ENCODE measurements at places on chromosomes 2 and 18.

DNA sequence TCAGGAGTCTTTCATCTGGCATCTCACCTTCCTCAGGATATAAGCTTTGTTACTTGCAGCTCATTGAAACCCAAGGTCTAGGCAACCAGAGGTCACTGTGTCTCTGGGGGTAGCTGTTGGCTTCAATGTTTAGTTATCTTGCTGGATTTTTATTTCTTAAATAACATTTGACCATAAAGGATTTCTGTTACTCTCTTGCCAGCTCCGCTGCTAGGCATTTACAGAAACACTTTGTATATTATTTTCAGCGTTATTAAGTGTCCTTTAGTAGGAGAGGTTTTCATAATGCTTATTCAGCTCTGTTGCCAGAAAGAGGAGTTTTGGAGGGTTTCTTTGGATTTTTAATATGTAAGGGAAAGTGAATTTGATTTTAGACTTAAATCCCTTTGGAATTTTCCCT is 61.4 kb downstream of the QPCT start:
- no peak overlapping the region for H3K4me3 ChIP-seq
- DNase-seq = no peak
- H3K36me3 ChIP-seq = no peaks in the 10 kb centered on the region
- H3K27me3 ChIP-seq = no peaks in the 10 kb centered on the region

DNA sequence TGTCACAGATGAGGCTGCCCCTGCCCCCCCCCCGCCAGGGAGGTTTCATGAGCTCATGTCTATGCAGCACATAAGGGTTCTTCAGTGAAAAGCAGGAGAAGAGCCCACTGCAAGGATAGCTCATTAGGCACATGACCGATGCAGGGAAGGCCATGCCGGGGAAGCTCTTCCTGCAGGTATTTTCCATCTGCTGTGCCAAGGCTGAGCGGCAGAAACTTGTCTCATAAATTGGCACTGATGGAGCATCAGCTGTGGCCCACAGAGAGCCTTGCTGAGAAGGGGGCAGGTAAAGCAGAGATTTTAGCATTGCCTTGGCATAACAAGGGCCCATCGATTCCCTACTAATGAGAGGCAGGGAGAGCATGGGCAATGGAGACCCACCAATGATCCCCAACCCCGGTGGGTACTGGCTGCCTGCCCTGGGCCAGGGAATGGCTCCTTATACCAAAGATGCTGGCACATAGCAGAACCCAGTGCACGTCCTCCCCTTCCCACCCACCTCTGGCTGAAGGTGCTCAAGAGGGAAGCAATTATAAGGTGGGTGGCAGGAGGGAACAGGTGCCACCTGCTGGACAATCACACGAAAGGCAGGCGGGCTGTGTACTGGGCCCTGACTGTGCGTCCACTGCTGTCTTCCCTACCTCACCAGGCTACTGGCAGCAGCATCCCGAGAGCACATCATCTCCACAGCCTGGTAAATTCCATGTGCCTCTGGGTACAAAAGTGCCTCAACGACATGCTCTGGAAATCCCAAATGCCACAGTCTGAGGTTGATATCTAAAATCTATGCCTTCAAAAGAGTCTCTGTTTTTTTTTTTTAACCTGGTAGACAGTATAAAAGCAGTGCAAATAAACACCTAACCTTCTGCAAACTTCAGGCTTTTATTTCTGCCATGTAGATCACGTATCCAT is 41.4 kb downstream of the STEAP3 start:
- no peaks in the 10 kb centered on the region for H3K36me3 ChIP-seq
- no peak overlapping the region for H3K4me3 ChIP-seq
- H3K27me3 ChIP-seq = no peaks in the 10 kb centered on the region
- no peak for DNase-seq

- H3K4me3 ChIP-seq = no peak overlapping the region
- H3K4me1 ChIP-seq = no peaks in the 10 kb centered on the region
- no peaks in the 10 kb centered on the region for H3K27me3 ChIP-seq
- peak overlapping the region; percentile 0 for H3K27ac ChIP-seq
Measured at GRCh38 chr2:160363961-160364360, 129.6 kb downstream of the RBMS1 start.

DNA sequence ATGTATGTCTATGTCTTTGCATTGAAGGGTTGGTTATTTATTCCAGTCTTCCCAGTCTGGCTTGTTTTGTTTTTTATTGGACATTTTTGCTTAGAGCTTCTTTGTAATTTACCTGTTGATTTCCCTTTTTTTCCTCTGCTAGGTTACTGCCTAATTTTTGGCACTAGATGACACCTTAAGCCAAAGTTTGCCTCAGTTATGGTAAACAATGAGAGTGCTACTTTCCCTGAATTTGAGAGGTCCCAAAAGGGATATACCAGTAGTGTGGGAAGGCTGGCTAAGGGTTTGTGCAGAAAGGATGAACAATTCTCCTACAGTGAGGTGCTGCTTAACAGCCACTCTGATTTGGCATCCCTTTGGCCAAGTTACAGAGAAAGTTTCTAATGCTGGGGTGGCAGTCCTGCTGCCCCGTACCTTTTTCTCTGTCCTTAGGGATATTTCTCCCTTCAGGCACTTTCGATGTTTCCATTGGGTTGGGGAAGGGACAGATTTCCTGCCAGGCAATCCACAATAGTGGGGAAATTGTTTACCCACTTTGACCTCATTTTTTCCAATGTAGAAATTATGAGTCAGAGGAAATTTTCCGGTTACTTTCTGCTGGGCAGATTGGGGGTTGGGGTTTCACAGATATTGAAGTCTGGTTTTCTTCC is 354.9 kb downstream of the PTPRM start:
- H3K27ac ChIP-seq = no peak overlapping the region
- H3K4me3 ChIP-seq = no peak overlapping the region
- DNase-seq = no peak

DNA sequence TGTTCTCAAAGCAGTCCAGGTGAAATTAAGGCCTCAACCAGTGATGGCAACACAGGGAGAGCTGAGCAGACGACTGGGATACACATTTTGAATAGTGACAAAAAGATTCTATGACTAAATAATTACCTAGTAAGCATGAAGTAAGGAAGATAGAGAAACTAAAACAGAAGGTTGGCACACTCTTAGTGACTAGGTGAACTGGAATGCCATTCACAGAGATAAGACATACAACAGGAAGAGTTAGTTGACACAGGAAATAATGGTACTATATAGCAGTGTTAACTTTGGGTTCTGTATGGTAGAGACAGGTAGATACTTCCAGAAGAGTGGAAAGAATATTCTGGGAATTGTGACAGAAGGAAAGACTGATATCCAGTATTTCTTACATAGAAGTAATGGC is 181.8 kb upstream of the NT5C1B start:
- H3K27ac ChIP-seq = no peak overlapping the region
- DNase-seq = no peak
- H3K4me3 ChIP-seq = no peak overlapping the region
- H3K27me3 ChIP-seq = no peaks in the 10 kb centered on the region

DNA sequence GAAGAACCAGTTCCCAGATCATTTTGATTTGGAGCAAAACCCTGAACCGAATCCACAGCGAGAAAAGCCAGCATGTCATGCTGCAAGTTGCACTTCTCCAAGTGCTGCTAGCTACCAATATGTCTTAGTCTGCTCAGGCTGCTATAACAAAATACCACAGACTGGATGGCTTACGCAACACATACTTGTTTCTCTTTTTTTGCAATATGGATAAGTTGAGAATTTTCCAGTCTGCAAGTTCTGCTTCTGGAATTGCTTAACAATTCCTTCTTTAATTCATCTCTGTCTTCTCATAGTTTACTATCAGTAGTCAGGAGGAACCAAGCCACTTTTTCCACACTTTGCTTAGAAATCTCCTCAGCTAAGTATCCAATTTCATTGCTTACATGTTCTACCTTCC is 105.9 kb upstream of the RBBP8 start:
- DNase-seq = no peak
- no peak overlapping the region for H3K4me3 ChIP-seq
- H3K27me3 ChIP-seq = no peaks in the 10 kb centered on the region
- no peaks in the 10 kb centered on the region for H3K36me3 ChIP-seq

- H3K27ac ChIP-seq = no peak overlapping the region
- no peaks in the 10 kb centered on the region for H3K36me3 ChIP-seq
- H3K4me3 ChIP-seq = no peak overlapping the region
- H3K4me1 ChIP-seq = no peaks in the 10 kb centered on the region
- DNase-seq = no peak
- H3K27me3 ChIP-seq = no peaks in the 10 kb centered on the region
Measured at GRCh38 chr2:160174322-160174721, 25.8 kb downstream of the ITGB6 start.

DNA sequence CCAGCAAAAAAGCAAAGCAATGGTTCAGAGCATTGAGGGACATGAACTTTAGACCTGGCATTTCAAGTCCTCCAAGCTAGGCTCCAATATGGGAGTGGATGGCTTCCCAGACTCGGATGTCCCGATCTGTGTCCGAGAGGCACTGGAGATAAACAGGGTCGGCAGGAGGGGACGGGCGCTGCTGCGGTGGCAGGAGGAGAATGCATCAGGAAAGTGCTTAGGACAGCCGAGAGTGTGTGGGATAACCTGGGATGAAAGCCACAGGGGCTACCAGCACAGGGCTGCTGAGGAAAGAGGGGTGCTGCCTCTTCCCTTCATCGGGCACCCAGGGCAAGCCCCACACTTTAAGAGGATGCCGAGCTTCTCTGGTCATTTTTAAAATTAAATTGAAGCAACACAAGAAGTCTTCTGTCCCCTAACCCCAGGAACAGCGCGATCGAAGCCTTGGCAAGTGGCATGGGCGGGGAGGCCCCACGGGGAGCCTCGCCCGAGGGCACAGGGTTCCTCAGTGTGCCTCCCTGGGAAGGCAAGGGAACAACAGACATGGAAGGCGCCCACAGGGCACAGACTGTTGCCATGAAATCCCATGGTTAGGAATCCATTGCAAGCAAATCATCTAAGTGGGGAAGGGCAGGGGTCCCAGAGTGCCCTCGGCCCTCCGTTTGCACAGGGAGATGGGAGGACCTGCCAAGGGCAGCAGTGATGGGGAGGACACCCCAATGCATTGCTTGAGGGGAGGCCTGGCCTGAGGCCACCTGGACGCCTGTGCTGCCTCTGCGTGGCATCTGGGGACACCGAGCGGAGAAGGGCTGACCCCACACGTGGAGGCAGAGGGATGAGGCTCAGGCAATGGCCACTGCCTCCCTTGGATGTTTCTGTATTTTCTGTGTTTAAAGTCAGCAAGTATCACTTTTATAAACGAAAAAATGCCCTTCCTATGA is 78.5 kb upstream of the GPC1 start:
- H3K36me3 ChIP-seq = no peaks in the 10 kb centered on the region
- H3K4me3 ChIP-seq = no peak overlapping the region
- no peaks in the 10 kb centered on the region for H3K4me1 ChIP-seq
- H3K27me3 ChIP-seq = no peaks in the 10 kb centered on the region
- DNase-seq = no peak

DNA sequence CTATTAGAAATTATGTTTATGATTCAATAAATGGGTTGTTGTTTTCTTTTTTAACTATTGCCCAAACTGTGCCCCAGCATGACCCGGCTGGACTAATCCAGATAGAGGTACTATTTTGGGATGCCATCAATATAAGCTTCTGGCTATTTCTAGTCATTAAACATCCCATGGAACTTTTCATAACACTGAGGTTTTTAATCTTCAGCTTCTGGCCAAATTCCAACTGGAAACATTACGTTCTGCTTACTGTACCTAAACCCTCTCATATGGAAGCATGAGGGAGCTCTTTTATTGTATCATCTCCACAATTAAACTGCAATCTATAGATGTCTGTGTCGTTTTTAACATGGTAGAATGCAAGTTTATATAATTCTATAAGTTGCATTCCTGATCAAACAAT is 674.7 kb downstream of the ARHGAP15 start:
- no peaks in the 10 kb centered on the region for H3K27me3 ChIP-seq
- H3K4me3 ChIP-seq = no peak overlapping the region
- no peaks in the 10 kb centered on the region for H3K4me1 ChIP-seq
- H3K36me3 ChIP-seq = no peaks in the 10 kb centered on the region
- H3K27ac ChIP-seq = no peak overlapping the region
- DNase-seq = no peak

All from breast epithelium (tissue), 4 donors.